ENCODE measurements at places on chromosomes 1 and 21.

DNA sequence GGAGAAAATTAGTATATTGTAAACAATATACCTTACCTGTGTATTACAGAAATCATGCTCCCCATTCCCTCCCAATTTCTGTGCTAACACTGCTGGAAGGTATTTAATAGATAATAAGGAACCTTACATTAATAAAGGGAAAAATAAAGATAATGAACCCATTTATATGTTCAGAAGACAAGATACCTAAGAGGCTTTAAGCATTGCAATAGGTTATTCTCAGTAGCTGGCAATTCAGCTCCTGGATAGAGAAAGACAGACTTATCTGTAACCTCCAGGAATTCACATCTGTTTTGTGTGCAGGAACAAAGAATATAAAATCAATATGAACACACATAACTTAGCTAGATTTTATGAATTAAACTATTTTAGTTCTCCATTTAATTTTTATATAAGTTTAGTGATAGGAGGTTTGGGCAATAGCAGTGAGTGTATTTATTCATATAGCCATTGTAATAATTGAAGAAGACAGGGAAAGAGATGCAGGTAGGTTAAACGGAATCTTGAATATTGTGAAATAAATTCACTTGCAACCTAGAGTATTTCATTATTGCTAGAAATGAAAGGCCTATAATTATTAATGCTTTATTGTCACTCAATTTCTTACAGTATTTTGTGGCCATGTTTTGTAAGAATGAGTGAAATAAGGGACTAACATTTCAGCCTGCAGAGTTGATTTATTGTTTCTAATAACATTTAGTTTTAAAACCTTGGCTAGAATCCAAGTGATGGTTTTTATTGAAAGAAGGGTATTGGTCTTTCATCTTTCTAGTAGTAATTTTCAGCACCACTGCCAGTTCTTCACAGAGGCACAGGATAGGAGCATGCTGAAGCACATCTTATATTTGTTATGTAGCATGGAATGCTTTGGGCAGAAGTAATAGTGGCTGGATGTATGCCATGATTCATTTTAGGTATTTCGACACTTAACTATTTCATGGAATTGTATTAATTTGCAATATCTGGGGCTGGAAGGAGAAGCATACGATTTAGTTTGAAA lies 1.5 kb downstream of the XPR1 start:
- DNase-seq: no peak

DNA sequence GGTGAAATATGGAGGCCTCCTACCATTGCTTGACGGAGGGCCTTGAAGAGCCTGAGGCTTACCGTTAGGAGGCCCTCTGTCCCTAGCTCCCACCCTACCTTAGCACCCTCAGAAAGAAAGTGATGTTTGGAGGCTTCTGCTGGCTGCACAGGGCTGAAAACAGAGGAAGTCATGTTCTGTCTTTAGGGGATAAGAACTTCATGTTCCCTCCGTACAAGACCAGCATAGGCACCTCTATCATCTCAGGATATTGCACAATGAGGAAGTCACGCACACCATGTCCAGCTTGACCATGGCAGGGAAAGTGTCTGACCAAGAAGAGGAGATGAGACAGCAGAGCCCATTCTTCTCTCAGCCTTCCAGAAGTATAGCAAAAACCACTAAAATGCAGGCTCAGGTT lies 13.8 kb downstream of the ADORA3 start:
- no peak for DNase-seq

- DNase-seq: no peak
These were observed 111.5 kb downstream of the GRIK3 start for GRCh38 chr1:36922593-36923426.

- no peak for DNase-seq
These were observed 19.1 kb downstream of the DMBX1 start for GRCh38 chr1:46508757-46509156.

- no peak for DNase-seq
These were observed 45.4 kb upstream of the FOXO6 start for GRCh38 chr1:41315871-41316270.

GRCh38 chr1:21301794-21302440 lies 11.7 kb upstream of the ECE1 start:
- no peak for DNase-seq

DNA sequence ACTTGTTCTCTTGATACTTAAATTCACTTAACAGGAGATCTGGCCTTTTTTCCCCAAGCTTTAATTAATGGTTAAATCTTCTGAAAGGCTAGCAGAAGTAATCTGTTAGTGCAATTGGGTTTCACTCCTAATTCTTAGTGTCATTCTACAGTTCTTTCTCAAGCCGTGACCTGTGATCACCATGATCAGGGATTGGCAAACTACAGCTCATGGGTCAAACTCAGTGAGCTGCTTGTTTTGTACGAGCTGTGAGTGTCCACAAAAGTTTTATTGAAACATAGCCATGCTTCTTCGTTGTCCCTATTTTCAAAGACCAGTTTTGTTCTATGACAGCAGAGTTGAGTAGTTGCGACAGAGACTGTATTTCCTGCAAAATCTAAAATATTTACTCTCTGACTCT lies 109.4 kb upstream of the KCNJ15 start:
- DNase-seq: no peak

- DNase-seq: no peak
These were observed 38.2 kb downstream of the PAX7 start for GRCh38 chr1:18668750-18669404.

- DNase-seq: no peak
These were observed 7.7 kb downstream of the ARMH1 start for GRCh38 chr1:44681905-44682882.

- no peak for DNase-seq
These were observed 9.6 kb downstream of the C1orf167 start for GRCh38 chr1:11771481-11772043.

- no peak for DNase-seq
These were observed 21.0 kb downstream of the B3GALT5 start for GRCh38 chr21:39633770-39634181.

DNA sequence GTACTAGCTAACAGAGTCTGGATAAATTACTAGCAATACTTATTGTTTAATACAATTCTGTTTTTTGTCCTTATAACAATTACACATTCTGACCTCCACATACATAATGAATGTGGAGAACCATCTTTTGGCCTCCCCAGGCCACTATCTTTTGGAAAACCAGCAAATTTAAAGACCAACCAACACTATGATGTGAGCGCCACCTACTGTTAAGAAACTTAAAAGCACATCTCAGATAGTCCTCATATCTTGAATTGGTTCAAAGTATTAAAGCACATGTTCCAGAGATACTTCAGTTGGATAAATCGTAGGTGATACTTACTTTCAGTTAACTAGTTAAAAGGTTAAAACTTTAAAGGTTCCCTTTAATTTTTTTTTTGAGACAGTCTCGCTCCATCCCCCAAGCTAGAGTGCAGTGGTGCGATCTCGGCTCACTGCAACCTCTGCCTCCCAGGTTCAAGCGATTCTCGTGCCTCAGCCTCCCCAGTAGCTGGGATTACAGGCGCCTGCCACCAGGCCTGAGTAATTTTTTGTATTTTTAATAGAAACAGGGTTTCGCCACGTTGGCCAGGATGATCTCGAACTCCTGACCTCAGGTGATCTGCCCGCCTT lies 29.3 kb upstream of the USP1 start:
- DNase-seq: peak; percentile 30

DNA sequence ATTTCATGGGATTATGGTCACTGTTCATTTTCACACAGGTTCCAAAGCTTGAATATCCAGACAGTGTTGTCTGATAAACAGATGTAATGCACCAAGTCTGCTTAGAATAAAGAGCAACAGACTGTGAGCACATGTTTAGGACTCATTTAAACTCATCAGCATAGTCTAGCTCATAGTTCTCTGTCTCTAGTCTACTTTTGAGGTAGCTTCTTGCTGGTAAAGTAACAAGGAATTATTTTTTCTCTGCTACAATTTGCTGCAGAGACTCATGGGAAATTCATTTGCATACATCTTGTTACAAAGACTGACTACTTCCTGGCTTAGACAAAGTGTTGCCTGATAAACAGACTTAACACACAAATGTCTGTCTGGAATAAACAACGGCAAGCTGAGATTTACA lies 187.2 kb downstream of the NFIA start:
- DNase-seq: no peak

- no peak for DNase-seq
These were observed 41.9 kb downstream of the SLC45A1 start for GRCh38 chr1:8359617-8360481.

DNA sequence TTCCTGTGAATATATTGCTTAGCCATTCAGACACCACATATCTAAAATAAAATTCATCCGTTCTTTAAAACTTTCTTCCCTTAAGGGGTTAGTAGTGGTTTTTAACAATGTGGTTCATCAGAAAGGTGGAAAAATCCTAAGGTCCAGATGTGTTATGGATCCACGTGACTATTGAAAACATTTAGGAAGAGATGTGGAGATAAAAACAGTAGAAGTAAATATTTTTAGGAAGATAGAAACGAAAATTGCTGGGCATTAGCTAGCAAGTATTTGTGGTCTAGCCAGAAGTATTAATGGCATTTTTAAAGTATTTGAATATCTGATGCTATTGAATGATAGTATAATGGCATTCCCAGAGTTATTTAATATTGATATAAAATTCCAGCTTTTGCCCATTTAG lies 180.8 kb downstream of the LTN1 start:
- no peak for DNase-seq

GRCh38 chr1:245322673-245323072 lies 167.9 kb downstream of the KIF26B start:
- no peak for DNase-seq

DNA sequence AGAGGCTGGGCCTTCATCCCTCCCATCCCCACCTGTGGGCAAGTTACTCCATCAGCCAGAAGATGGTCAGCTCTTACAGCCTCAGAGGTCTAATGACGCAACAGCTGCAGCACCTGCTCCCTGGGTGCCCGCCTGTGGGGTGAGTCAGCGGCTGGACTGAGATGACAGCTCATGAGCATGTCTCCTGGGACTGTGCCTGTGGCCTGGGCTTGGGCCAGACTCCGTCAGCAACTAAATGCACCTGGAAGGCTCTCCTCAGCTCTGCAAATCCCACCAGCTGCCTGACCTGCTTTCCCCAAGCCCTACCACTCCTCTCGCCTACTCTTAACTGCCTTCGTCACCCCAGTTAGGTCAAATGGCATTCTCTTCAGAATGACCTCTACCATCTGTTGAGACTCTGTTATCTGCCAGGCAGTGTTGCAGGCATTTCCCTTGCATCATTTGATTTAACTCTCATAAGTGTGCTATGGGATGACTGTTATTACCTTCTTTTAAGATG lies 47.7 kb downstream of the ETS2 start:
- DNase-seq: no peak

- DNase-seq: peak; percentile 34
These were observed 7.1 kb upstream of the NSUN4 start for GRCh38 chr1:46333300-46334029.

DNA sequence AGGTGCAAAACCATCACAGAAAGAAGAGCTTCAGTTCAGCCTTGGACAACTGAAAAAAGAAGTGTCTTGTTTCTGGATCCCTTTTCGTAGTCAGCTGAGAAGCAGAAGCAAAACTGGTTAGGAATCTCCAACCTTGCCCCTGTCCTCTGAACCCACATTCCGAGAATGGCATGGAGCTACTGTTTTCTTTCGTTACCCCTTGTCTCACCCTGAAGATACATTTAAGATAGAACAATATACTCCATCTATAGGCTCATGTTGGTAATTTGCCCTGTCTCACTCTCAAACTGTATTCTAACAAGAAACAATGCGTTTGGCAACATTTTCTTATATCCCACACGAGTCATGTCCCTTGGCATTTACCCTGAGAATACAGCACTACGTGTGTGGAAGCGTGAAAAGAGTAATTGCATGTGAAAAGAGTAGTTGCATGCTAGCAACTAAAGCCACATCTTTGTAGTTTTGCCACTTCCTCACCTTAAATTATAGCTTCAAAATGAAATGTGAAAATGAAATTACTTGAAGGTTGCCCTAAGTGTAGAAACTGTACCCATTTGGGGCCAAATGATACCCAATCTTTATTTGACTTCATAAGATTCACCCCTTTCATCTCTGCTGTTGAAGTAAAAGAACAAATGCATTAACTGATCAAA lies 5.3 kb downstream of the SLAMF7 start:
- DNase-seq: no peak

DNA sequence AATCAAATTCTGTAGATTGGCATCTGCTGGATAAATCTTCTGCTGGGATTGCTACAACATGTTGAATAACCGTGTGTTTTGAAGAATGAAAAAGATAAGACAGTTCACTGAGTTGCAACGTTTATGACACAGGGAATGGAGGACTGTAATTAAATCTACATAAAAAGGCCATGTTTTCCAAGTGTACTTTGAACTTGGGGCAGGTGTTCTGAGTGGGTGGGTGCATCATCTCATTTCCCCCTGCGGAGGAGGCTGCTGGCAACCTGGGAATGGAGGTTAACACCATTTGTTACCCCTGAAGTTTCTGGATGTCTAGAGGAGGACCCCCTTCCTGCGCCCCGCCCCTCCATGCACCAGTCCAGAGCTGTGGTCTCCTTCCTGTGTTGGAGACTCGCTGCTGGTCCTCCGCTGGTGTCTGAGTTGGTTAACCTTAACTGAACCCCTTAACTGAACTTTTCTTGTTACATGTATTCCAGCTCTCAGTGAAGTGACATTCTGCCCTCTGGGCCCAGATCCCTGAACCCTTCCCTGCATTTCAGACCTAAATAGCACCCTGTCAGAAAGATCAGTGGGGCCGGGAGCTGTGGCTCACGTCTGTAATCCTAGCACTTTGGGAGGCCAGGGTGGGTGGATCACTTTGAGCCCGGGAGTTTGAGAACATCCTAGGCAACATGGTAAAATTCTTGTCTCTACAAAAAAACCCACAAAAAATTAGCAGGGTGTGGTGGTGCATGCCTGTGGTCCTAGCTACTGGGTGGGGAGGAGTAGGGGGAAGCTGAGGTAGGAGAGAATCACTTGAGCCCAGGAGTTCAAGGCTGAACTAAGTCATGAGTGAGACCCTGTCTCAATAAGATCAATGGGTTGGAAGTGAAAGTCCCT lies 31.8 kb downstream of the UCK2 start:
- no peak for DNase-seq

- no peak for DNase-seq
These were observed 196.3 kb downstream of the SETD4 start for GRCh38 chr21:35864039-35864438.

DNA sequence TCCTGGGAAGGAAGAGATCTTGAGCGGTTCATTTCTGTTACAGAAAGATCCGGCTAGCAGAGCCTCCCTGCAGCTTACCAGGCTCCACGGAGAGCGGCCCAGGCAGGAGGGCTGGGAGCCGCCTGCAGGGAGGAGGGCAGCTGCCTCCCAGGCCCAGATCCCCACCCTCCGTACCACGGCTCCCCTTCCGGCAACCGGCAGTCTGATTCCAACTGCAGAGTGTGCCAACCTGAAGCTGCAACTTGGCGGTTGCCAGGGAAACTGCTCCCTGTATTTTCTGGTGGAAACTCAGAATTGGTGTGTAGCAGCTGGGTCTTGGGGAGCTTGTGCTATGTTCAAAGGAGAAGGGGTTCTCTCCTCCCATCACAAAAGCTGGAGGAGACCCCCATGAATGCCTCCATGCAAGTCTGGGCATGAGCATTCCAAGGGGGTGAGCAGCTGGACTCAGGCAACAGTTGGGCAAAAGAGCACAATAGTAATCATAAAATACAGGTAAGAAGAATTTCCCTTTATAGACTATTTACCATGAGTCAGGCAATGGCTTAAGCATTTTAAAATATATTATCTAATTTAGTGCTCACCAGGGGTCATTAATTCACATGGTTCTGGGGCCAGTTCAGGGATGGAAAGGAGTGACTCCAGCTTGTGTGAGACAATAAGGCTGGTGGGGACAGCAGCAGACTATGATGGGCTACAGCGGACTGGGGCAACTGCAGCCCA lies 46.1 kb upstream of the KAZN start:
- no peak for DNase-seq

Data from DMS 273 treated with DMSO at 0.1 percent for 48 hours (cell line).